HT1080 (cell line): ENCODE measurements at places on chromosomes 2 and 18. TPM values are rescaled to one million over a fixed set of nuclear protein-coding genes. Genes with fewer than 3 reads are reported as not detected.

Gene C1QL2
- 0.03 TPM in 1 of 2 replicates, not detected in the other for total RNA-seq

Gene RNF144A
- 30.0 and 30.3 TPM in 2 replicates for total RNA-seq

Gene IL36G
- total RNA-seq: not detected in 2 replicates

Gene ATP6V1C2
- total RNA-seq: 0.03 TPM in 1 of 2 replicates, not detected in the other

Gene BCL11A
- 9.8 and 15.6 TPM in 2 replicates for total RNA-seq

Gene KIF1A
- total RNA-seq: 0.14 TPM in 1 of 2 replicates, not detected in the other

Gene HAAO
- not detected in 2 replicates for total RNA-seq

Gene MC5R
- not detected in 2 replicates for total RNA-seq

Gene FOXD4L1
- total RNA-seq: 0.05 TPM in 1 of 2 replicates, not detected in the other

Gene NEURL3
- total RNA-seq: not detected in 2 replicates

Gene TXNDC2
- 0.11 TPM in 1 of 2 replicates, not detected in the other for total RNA-seq

- DNase-seq: peak; percentile 31
These were observed 681.3 kb downstream of the ADCYAP1 start for GRCh38 chr18:1585881-1586488.

GRCh38 chr18:49517483-49517882 lies 30.4 kb upstream of the C18orf32 start:
- DNase-seq: no peak

DNA sequence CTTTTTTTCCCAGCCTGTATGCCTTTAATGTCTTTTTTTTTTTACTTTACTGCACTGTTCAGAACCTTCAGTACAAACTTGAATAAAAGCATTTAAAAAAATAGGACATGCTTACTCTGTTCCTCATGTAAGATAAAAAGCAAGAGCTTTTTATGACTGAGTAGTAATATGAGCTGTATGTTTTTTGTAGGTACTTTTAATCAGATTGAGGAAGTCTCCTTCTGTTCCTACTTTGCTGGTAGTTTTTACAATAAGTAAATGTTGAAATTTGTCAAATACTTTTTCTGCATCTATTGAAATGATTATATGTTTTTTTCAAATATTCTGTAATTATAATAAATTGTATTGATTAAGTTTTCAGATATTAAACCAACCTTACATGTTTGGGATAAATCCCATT lies 189.8 kb downstream of the FAM210A start:
- DNase-seq: no peak

DNA sequence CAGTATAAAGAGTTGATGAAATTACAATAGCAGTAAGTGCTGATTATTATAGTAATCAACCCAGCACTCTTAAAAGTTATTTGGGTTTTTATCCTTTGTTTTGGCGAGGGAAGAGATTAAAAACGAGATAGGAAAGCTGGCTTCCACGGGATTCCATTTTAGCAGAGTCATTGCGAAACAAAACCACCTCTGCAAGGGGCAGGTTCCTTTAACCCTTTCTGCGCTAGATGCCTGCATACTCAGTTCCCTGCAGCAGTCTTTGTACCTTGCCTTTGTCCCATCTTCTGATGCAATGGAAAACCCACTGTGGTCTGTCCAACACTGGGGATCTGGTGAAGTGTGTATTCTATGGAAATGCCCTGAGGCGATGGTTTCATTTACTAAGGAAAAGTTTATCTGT lies 2.7 kb downstream of the YPEL5 start:
- no peak for DNase-seq

GRCh38 chr2:101473591-101473910 lies 1.4 kb downstream of the RFX8 start:
- no peak for DNase-seq

DNA sequence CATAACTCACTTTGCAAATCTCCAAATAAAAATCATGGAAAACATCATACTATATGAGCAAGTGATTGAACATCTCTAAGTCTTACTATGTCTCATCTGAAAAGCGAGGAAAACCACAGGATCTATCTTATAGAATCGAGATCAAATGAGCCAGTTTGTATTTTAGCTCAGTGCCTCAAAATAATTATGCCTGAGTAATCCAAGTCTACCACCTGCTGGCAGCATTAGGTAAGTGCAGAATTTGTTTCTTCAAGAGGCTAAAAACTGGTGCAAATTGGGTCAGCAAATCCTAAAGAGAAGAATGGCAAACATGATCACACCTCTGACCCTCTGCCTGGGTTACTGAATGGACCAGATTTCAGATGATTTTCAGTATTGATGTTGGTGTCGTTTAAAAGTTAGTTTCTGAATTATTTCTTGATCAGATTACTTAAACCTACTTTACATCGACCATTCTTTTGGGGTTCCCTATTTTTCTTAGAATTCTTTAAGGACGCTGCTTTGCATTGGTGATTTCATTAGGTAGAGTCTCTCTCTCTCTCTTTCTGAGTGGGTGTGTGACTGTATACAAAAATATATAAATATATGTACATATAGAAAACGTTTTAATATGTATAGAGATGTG lies 12.7 kb upstream of the FHOD3 start:
- peak; percentile 59 for DNase-seq

- peak; percentile 75 for DNase-seq
These were observed 19.9 kb upstream of the BCL2L11 start for GRCh38 chr2:111100765-111101162.

DNA sequence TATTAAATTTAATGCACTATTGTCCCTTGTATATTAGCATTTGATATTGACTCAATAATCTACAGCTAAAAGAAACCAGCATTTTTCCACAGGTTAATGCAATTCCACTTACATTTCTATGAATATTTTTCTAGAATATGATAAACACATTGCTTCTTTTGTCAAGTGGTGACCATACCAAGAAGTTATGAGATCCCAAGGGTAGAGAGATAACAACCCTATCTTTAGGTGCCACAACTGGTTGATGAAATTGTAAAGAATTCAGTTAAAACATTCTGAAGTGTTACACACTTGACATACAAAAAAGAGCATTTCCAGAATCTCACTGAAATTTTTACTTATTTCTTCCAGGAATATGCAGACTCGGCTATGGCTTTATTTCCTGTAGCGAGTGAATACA lies 56.0 kb downstream of the ABCG8 start:
- DNase-seq: no peak

- DNase-seq: no peak
These were observed 136.5 kb upstream of the ITGA4 start for GRCh38 chr2:181320638-181321037.

GRCh38 chr2:25170888-25171287 lies 2.5 kb upstream of the POMC start:
- no peak for DNase-seq

DNA sequence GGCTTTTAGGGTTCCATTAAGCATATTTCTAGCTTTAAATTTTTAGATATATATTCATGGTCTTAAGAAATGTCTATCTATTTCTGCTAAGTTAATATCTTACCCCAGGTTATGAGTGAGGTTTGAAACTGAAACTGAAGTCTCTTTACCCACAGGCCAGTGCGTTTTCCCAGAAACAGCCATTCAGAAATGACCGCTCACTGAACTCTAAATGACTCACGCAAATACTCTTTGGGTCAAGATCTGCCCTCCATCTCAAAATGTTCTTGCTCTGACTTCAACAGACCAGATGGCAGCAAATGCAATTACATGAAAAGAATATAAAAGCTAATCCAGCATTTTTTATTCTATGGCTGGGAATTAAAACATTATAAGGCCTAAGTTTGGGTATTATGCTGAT lies 315.2 kb downstream of the TDRD15 start:
- peak; percentile 81 for DNase-seq

DNA sequence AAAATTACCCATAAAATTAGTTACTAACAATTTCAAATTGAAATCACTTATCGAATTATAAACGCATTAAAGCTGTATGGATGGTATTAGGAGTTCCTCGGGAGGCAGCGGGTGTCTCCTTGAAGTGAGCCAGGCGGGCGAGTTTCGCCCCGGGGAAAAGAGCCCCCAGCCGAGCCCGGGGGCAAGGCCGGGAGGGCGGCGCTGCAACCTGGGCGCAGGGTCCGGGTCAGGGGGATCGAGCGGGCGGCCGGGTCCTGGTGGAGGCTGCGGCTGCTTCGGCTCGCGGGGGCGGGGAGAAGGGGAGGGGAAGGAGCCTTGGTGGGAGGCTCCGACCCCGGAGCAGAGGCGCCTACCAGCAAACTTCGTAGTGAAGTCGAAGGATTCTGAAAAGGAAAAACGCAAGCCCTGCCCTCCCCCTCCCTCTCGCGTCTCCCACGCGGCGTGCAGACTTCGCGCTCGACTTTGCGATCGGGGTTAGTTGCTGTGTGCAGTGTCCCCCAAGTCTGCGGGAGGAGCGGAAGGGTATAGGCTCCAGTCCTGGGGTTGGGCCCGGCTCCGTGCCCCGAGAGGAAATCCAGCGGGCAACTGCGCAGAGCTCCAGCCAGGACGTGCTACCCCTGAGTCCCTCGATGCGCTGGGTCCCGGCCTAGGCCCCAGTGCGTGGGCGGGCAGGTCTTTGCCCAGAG lies 140.8 kb downstream of the MEIS1 start:
- DNase-seq: no peak

GRCh38 chr2:102080451-102081242 lies 61.9 kb upstream of the IL1R1 start:
- peak; percentile 19 for DNase-seq
